ENCODE measurements at places on chromosomes 1 and 21. TPM values are rescaled to one million over a fixed set of nuclear protein-coding genes. Genes with fewer than 3 reads are reported as not detected.

The OLFML3 gene
- 771 TPM for total RNA-seq

The ELAPOR1 gene
- total RNA-seq = 0.38 TPM

The HMGCS2 gene
- total RNA-seq = not detected

The RGS16 gene
- total RNA-seq = not detected

The RGS18 gene
- total RNA-seq = not detected

The HAPLN2 gene
- not detected for total RNA-seq

The UBASH3A gene
- not detected for total RNA-seq

The ODR4 gene
- 17.6 TPM for total RNA-seq

The TNFRSF4 gene
- 0.32 TPM for total RNA-seq

The EXTL1 gene
- total RNA-seq = 1.2 TPM
